ENCODE measurements at places on chromosomes 2 and 18.
A peak's percentile ranks its signal among the peaks of the same experiment; 100 is the strongest.

DNA sequence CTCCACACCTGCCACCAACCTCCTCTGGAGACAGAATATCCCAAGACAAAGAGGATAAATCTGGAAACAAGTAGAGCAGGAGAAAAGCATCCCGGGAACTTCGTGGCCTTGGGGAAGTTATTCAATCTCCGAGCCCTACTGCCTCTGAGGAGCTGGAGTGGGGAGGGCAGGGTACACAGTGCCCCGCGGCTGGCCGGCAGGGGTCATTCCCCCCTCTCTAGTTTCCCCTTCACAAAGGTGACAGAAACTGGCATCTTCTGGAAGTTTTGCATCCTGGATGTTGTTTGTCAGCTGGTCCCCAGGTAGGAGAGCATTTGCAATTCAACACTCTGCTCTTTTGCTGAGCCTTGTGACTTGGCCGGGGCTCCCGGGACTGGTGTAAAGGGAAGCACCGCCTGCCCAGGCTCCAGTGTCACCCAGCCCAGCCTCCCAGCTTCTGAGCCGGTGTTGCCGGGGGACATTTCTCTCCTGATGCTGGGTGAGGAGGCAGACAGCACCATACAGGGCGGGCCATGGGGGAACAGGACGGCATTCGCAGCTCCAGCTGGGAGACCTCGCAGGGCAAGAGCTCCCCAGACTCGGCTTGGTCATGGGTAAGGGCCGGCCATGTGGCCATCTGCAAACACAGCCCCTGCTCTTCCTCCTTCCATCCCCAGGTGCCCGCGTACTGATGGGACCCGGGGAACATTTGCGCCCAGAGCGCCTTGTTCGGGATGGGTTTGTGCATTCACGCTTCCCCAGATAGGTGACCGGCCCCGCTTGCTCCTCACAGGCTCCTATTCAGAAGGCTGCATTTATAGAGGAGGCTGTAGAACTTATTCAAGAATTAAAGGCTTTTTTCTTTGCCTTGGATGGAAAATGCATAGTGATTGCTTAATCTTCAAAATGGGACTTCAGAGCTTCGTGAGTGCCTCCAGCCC, 7.4 kb upstream of the NTSR2 start:
- peaks cover 4% of the 10 kb centered on the region for H3K27me3 ChIP-seq
- H3K36me3 ChIP-seq, result no peaks in the 10 kb centered on the region
- no peak for DNase-seq
- H3K4me3 ChIP-seq, result no peak overlapping the region

DNA sequence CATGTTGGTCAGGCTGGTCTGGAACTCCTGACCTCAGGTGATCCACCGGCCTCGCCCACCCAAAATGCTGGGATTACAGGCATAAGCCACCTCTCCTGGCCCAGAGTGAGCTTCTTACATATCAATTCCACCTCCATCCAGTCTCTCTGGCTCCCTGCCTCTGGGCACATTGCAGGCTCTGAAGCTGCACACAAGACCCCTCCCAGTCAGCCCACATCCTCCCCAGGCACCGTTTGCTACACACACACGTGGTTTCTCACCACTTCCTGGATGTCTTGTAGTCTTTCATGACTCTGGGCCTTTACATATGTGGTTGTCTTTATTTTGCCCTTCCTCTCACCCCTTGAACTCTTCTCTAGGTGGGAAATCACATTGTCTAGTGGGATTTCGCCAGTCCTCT, 64.0 kb upstream of the CABLES1 start:
- peak; percentile 88 for DNase-seq
- H3K27me3 ChIP-seq, result no peaks in the 10 kb centered on the region
- no peak overlapping the region for H3K27ac ChIP-seq
- H3K4me1 ChIP-seq, result peaks cover 64% of the 10 kb centered on the region
- no peaks in the 10 kb centered on the region for H3K36me3 ChIP-seq

- H3K27me3 ChIP-seq, result no peaks in the 10 kb centered on the region
- no peaks in the 10 kb centered on the region for H3K4me1 ChIP-seq
- H3K4me3 ChIP-seq, result no peak overlapping the region
- no peaks in the 10 kb centered on the region for H3K36me3 ChIP-seq
- no peak overlapping the region for H3K27ac ChIP-seq
Observed at GRCh38 chr18:5710235-5710634, 166.4 kb upstream of the EPB41L3 start.

- H3K4me1 ChIP-seq, result peaks cover 22% of the 10 kb centered on the region
- no peaks in the 10 kb centered on the region for H3K36me3 ChIP-seq
- H3K27ac ChIP-seq, result peak within 1 kb of the TSS; percentile 41
- peak; percentile 87 for DNase-seq
Observed at GRCh38 chr2:6865346-6866274, at the start of gene CMPK2. Gene CMPK2 (minus strand): TSS chr2:6865907. CDS start chr2:6865696, 211 bp downstream.

- peaks cover 6% of the 10 kb centered on the region for H3K4me1 ChIP-seq
- no peak for DNase-seq
- no peak overlapping the region for H3K4me3 ChIP-seq
- no peak overlapping the region for H3K27ac ChIP-seq
Observed at GRCh38 chr2:60899892-60900249, 18.5 kb downstream of the REL start.

- peak overlapping the region; percentile 47 for H3K4me3 ChIP-seq
- peak; percentile 46 for DNase-seq
- peaks cover 30% of the 10 kb centered on the region for H3K4me1 ChIP-seq
- no peaks in the 10 kb centered on the region for H3K36me3 ChIP-seq
- H3K27ac ChIP-seq, result peak overlapping the region; percentile 44
- H3K27me3 ChIP-seq, result no peaks in the 10 kb centered on the region
Observed at GRCh38 chr2:64945973-64946768, 43.0 kb upstream of the SLC1A4 start.

DNA sequence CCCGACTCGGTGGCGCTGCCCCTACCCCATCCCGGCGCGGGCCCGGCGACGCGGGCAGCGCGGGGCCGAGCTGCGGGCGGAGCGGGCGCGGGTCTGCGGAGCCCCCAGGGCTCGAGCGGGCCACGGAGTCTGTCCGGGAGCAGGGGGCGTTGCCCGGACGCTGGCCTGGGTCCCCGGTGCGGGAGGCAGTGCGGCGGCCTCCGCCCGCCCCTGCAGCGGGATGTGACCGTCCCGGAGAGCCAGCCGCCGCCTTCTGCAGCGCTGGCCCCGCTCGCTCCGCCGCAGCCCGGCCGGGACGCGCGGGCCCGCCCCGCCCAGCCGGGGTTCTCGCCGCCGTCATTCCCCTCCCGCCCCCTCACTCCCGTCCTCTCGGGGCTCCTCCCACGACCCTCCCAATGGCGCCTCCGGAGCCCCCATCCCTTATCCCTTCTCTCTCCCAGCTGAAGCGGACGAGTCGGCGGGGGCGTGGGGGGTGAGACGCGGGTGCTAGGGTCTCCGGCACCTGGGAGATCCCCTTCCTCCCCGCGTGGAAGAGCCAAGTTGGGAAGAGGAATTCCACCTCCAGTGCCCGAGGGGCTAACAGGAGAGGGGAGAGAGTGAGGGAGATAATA, at the start of gene FNDC4:
Gene FNDC4, minus strand, starts transcription at position 257 of the 611 bp plus-strand sequence. CDS start 521 bp downstream, outside the sequence.
- no peak within 1 kb of the TSS for H3K4me3 ChIP-seq
- no peak within 1 kb of the TSS for H3K27ac ChIP-seq
- peaks cover 14% of the 10 kb centered on the region for H3K4me1 ChIP-seq
- DNase-seq, result no peak
- peaks cover 31% of the 10 kb centered on the region for H3K27me3 ChIP-seq

- H3K4me3 ChIP-seq, result no peak overlapping the region
- no peak overlapping the region for H3K27ac ChIP-seq
- H3K27me3 ChIP-seq, result no peaks in the 10 kb centered on the region
- H3K4me1 ChIP-seq, result no peaks in the 10 kb centered on the region
- no peak for DNase-seq
- H3K36me3 ChIP-seq, result no peaks in the 10 kb centered on the region
Observed at GRCh38 chr18:45785134-45785533, 40.3 kb upstream of the SIGLEC15 start.

DNA sequence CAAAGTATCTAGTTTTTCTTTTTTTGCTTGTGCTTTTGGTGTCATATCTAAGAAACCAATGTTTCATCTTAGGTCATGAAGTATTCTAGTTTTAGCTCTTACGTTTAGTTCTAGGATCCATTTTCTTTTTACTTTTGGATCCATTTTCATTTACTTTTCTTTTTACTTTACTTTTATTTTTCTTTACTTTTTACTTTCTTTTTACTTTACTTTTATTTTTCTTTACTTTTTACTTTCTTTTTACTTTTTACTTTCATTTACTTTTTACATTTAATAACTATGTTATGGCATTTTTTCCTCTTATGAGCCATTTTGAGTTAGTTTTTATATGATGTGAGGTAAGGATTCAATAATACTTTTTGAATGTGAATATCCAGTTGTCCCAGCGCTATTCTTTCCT, 213.4 kb downstream of the ZFP36L2 start:
- no peak overlapping the region for H3K27ac ChIP-seq
- H3K4me1 ChIP-seq, result no peaks in the 10 kb centered on the region
- H3K36me3 ChIP-seq, result no peaks in the 10 kb centered on the region
- no peaks in the 10 kb centered on the region for H3K27me3 ChIP-seq
- no peak for DNase-seq

- DNase-seq, result no peak
- no peak overlapping the region for H3K27ac ChIP-seq
- H3K4me3 ChIP-seq, result no peak overlapping the region
- no peaks in the 10 kb centered on the region for H3K36me3 ChIP-seq
- no peaks in the 10 kb centered on the region for H3K4me1 ChIP-seq
Observed at GRCh38 chr2:222998459-222998858, 53.5 kb upstream of the KCNE4 start.

GRCh38 chr2:179974761-179975160, 32.3 kb downstream of the CWC22 start:
- peaks cover 19% of the 10 kb centered on the region for H3K36me3 ChIP-seq
- no peaks in the 10 kb centered on the region for H3K4me1 ChIP-seq
- no peak for DNase-seq
- H3K4me3 ChIP-seq, result no peak overlapping the region

- DNase-seq, result no peak
- no peaks in the 10 kb centered on the region for H3K27me3 ChIP-seq
Observed at GRCh38 chr18:9434122-9434701, 41.1 kb upstream of the RALBP1 start.

DNA sequence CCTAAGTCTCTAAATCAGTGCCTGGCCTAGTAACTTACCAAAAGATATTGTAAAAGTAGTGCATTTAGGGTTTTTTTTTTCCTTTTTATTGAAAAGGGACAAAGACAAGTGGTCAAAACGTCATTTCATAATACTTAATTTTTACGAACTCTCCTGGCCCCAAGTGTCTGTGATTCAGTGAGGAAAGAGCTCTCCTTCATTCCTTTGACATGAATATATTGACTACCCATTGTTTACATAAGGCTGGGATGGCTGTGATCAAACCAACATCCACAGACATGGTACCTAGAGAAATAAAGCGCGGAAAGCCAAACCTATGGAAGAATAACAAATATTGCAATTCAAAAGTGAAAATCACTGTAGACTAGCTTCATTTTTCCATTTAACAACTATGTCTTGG, 198.4 kb downstream of the BABAM2 start:
- H3K36me3 ChIP-seq, result no peaks in the 10 kb centered on the region
- no peak overlapping the region for H3K4me3 ChIP-seq
- no peaks in the 10 kb centered on the region for H3K27me3 ChIP-seq
- no peak overlapping the region for H3K27ac ChIP-seq
- no peaks in the 10 kb centered on the region for H3K4me1 ChIP-seq
- no peak for DNase-seq

DNA sequence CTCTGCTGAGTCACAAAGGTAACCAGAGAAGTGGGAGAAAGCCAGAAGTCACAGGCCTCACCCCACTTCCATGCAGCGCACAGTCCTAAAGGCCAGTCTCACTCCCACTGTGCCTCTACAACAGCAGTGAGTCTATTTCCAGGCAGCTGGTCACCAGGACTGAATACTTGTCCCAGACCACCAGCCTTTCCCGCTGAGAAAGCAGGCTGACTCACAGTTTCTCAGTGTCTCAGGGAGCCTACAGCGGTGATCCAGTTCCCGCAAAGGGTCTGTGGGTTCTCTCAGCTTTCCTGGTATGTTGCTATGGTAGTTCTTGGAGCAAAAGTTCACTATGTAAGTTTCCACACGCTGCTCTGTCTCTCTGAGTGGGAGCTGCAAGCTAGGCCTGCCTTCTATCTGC, 622.5 kb downstream of the RNF144A start:
- no peak overlapping the region for H3K4me3 ChIP-seq
- H3K36me3 ChIP-seq, result no peaks in the 10 kb centered on the region
- H3K4me1 ChIP-seq, result no peaks in the 10 kb centered on the region
- H3K27ac ChIP-seq, result no peak overlapping the region

DNA sequence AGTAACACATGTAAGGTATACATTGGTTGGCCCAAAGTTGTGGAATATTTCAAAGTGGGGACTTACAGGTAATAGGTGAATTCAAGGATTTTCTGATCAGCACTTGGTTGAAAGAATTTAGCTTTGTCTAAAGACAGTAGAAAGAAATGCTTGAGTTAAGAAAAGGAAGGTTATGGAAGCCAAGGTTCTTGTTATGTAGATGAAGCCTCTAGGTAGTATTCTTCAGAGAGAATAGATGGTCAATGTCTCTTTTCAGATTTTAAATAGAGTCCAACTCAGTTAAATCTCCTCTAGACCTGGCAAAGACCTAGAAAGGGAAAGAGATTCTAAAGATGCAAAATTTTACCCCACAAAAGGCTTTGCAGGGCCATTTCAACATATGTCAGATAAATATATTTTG, 157.4 kb downstream of the ANKRD30B start:
- no peak for DNase-seq
- H3K27me3 ChIP-seq, result no peaks in the 10 kb centered on the region
- no peaks in the 10 kb centered on the region for H3K4me1 ChIP-seq
- no peaks in the 10 kb centered on the region for H3K36me3 ChIP-seq
- no peak overlapping the region for H3K4me3 ChIP-seq

DNA sequence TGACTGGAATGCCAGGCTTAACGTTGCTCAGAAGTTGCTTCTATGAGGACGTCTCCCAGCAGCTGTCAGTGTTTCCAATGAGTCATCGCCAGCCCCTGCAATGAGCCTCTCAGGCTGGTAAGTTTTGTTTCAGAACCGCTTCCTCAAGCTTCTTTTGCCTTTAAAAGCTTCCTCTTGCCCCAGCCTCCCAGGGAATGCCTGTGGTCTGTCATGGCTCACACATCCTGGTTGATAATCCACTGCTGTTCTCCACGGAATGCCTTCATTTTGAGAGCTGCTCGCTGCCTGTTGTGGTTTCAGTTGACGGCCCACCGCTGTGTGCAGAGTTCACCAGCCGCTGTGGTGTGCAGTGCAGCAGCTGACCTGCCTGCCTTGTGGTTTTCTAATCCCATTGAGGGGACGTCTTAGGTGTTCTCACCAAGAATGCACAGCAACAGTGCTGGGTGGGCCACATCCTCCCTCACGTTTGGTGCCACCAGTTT, 96.4 kb downstream of the RTP5 start:
- H3K36me3 ChIP-seq, result no peaks in the 10 kb centered on the region
- H3K27ac ChIP-seq, result no peak overlapping the region
- H3K4me3 ChIP-seq, result no peak overlapping the region
- peak; percentile 33 for DNase-seq
- no peaks in the 10 kb centered on the region for H3K27me3 ChIP-seq

GRCh38 chr18:48750485-48751175, 200.1 kb downstream of the SMAD7 start:
- H3K4me1 ChIP-seq, result no peaks in the 10 kb centered on the region
- no peaks in the 10 kb centered on the region for H3K36me3 ChIP-seq
- no peak overlapping the region for H3K4me3 ChIP-seq
- H3K27me3 ChIP-seq, result no peaks in the 10 kb centered on the region

GRCh38 chr2:176490061-176490861, 221.0 kb downstream of the MTX2 start:
- H3K36me3 ChIP-seq, result no peaks in the 10 kb centered on the region
- no peak overlapping the region for H3K4me3 ChIP-seq
- H3K27ac ChIP-seq, result no peak overlapping the region
- H3K4me1 ChIP-seq, result no peaks in the 10 kb centered on the region
- H3K27me3 ChIP-seq, result no peaks in the 10 kb centered on the region

- H3K27me3 ChIP-seq, result no peaks in the 10 kb centered on the region
- H3K36me3 ChIP-seq, result no peaks in the 10 kb centered on the region
- no peak overlapping the region for H3K4me3 ChIP-seq
- no peaks in the 10 kb centered on the region for H3K4me1 ChIP-seq
- H3K27ac ChIP-seq, result no peak overlapping the region
Observed at GRCh38 chr18:77635451-77635850, 385.8 kb downstream of the GALR1 start.
